ENCODE measurements at places on chromosomes 5 and 9. TPM values are rescaled to one million over a fixed set of nuclear protein-coding genes. Genes with fewer than 3 reads are reported as not detected.

ARHGEF39 gene
- total RNA-seq = 0.44 TPM

AMBP gene
- total RNA-seq = 0.53 TPM

SLC1A3 gene
- 0.19 TPM for total RNA-seq

NMUR2 gene
- total RNA-seq = not detected

FBLL1 gene
- 0.56 TPM for total RNA-seq

ELOVL7 gene
- under 0.01 TPM for total RNA-seq

OLFML2A gene
- 0.13 TPM for total RNA-seq

SARDH gene
- 7.4 TPM for total RNA-seq

MTX3 gene
- total RNA-seq = 10.6 TPM

TAF9 gene
- 87.4 TPM for total RNA-seq

PPP3R2 gene
- not detected for total RNA-seq

C5orf58 gene
- total RNA-seq = not detected

FBN2 gene
- 18.4 TPM for total RNA-seq

ARRDC1 gene
- 19.4 TPM for total RNA-seq

ICE1 gene
- total RNA-seq = 19.3 TPM

FER gene
- total RNA-seq = 36.9 TPM

TMC1 gene
- total RNA-seq = 0.93 TPM

NR5A1 gene
- total RNA-seq = not detected

SPATA9 gene
- not detected for total RNA-seq

ATP6V1G1 gene
- 138 TPM for total RNA-seq

ZCCHC9 gene
- total RNA-seq = 20.3 TPM

JAKMIP2 gene
- 0.92 TPM for total RNA-seq

C9 gene
- total RNA-seq = 0.25 TPM

COL23A1 gene
- not detected for total RNA-seq

MAST4 gene
- 6.7 TPM for total RNA-seq

TMOD1 gene
- total RNA-seq = 0.79 TPM

SPATA31A7 gene
- not detected for total RNA-seq

CMYA5 gene
- 0.26 TPM for total RNA-seq

FOXD4 gene
- 0.06 TPM for total RNA-seq

GPR150 gene
- 0.13 TPM for total RNA-seq

FAXDC2 gene
- total RNA-seq = 13.6 TPM

CTSV gene
- total RNA-seq = 0.26 TPM

LCN1 gene
- total RNA-seq = not detected

SLCO4C1 gene
- total RNA-seq = not detected

FIBCD1 gene
- 0.26 TPM for total RNA-seq

OR1L8 gene
- total RNA-seq = 0.13 TPM

TLX3 gene
- total RNA-seq = not detected

C1QTNF3 gene
- total RNA-seq = 0.79 TPM

PRLR gene
- under 0.01 TPM for total RNA-seq

TAF11L10 gene
- not detected for total RNA-seq

SOX30 gene
- not detected for total RNA-seq

ANGPTL2 gene
- total RNA-seq = 56.7 TPM

SNX2 gene
- total RNA-seq = 109 TPM

GPR21 gene
- 0.87 TPM for total RNA-seq

CCL21 gene
- not detected for total RNA-seq

CDH12 gene
- total RNA-seq = not detected
